DND-41 (cell line): ENCODE measurements at places on chromosomes 2 and 18.

- DNase-seq: no peak
These were observed 48.1 kb downstream of the GALNT3 start for GRCh38 chr2:165745916-165746315.

- no peak for DNase-seq
These were observed 422.7 kb upstream of the TNP1 start for GRCh38 chr2:217282531-217282930.

- DNase-seq: no peak
These were observed 443.4 kb downstream of the ZNF516 start for GRCh38 chr18:76051396-76052226.

DNA sequence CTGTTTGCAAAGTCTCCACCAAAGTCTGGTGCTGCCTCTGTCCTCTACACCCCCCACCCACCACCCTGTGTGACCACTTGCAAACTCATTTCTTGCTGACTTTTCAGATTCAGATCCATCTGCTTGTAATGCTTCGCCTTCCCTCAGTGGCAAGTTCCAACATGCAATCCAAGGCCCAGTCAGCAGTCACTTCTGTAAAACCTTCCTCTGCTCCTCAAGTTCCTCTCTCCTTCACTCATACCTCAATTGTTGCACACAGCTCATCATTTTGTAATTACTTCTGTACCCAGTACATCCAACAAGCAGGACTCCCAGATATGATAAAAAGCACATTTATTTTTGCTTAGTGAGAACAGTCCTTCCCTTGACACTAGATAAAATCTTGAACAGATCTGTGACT lies 6.5 kb upstream of the LOXHD1 start:
- DNase-seq: no peak

DNA sequence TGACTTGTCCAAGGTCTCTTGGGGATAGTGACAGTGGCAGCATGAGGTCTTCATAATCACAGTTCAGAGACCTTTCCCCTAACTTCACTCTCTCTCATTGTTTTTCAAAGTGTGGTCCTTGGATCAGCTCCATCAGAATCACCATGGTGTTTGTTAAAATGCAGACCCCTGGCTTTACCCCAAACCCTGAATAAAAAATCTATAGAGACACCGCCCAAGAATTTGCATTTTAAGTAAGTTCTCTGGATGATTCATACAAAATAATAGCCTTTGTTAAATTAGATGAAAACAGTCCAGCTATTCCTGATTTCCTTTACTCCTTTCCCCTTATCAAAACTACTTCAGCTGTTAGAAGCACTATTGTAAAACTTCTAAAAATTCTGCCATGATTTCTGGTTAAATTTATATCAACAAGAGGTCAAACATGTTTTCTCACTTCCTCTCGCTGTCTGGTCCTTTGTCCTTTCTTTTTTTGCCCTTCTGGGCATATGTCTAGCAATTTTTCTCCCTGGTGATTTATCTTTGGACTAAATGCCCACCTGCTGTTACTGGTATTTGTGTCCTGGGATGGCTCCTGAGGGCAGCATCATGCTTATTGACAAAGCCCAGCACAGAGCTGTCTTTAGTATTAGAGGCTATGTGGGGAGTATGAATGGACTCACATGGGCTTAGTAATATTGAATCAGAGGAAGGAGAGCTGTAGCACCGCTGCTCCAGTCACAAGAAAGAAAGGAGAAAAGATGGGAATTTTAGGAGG lies 63.4 kb downstream of the LHCGR start:
- no peak for DNase-seq

GRCh38 chr2:20241973-20242726 lies 17.2 kb upstream of the SDC1 start:
- no peak for DNase-seq

- no peak for DNase-seq
These were observed 115.5 kb upstream of the SP3 start for GRCh38 chr2:174080672-174081121.

DNA sequence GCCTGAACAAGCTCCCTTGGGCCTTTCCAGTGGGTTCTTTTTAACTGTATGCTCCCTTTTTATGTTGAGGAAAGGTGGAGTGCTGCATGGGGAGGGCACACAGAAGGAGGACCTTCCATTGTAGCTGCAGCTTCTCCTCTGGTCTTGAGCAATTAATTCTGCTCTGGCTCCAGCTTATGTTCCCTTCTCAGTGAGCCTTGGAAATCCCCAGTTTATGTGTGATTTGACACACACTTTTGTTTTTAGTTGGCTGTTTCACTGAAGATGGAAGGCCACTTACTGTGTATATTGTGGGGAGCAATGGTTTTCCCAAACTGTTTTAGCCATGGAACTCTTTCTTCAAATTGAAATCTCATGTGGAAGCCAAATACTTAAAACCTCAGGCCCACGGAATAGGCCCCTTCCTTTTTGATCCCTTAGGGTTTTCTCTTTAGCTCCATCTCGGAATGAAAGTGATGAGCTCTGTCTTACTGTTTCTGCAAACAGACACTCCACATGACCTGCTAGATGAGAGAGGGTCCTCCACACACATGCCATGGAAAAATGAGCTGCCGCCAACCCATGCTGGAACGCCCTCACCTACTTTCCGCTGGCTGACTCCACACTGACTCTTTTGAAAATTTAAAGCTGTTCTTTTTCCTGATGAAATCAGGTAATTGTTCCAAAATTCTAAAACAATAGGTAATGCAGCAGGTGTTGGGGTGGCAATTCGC lies 280.9 kb upstream of the SIX2 start:
- no peak for DNase-seq

- no peak for DNase-seq
These were observed 5.1 kb downstream of the AGPS start for GRCh38 chr2:177397481-177398289.

GRCh38 chr18:29057703-29058102 lies 880.8 kb upstream of the CDH2 start:
- DNase-seq: no peak

DNA sequence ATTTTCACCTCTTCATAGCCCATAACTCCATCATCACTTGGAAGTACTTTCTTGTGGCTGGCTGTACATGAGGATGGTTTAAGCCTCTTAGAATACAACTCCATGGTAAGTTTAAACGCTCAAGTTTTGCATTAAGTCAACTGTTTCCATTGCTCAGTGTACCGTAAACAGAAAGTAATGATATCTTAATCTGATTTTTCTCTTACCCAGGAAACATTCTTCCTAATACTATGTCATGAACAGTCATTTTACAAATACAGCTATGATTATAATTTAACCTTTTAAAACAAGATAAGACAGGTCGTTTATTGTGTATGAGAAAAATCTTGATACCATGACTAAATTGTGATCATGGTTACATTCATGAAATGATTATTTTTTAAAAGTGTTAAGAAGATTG lies 11.6 kb upstream of the DYNC2LI1 start:
- DNase-seq: no peak

- no peak for DNase-seq
These were observed 75.6 kb upstream of the MGAT5 start for GRCh38 chr2:134178138-134178877.

DNA sequence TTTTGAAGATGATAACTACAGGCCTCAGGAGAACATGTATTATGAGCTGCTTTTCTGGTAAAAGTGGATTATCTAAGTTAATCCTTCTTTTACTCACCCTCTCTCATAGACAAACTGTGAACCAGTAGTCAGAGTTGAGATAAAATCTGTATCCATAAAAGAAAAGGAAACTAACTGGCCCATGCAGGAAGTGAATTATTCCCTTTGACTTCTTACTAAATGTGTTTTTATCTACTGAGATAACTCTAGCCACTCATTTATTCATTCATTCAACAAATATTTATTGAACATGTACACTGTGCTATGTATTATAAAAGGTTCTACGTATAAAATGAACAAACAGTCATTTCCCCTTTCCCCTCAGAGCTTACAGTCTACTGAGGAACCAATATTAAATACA lies 10.0 kb downstream of the WDR35 start:
- no peak for DNase-seq

DNA sequence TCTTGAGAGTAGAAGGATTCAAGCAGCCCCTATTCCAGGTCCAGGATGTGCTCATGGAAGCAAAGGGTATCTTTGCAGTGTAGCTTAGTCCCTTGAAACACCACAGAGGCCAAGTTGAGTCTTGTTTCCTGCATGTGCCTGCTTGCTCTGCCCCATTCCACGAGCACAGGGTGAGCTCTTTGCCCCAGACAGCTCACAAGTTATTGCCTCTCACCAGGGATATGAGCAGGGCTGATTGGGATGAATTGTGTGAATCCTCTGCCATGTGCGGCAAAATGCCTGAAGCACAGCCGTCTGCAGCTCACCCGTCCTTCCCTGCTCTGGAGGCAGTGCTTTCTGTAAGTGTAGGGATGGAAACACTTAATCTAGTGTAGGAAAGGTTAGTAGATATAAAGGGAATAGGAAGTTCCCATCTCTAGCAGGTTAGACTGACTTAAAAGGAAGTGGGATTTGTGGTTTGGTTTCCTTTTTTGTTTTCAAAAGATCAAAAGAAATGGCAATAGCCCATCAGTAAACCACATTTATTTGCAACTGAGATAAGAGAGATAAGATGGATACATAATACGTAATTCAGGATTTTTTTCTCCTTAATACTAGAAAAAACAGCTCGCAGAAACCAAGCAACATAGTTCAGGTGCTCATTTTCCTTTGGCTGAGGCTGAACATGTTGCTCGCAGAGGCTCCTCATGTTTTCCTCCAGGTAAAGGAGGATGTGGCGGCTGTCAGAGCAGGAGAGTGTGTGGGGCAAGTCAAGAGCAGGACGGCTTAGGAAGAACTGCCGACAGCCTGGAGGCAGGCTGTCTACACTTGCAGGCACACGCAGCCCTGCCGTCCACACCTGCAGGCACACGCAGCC lies 41.4 kb downstream of the TMEM182 start:
- DNase-seq: peak; percentile 40
